Esophagus muscularis mucosa (tissue), 4 donors: ENCODE measurements at places on chromosomes 5 and 9. TPM values are rescaled to one million over a fixed set of nuclear protein-coding genes. Genes with fewer than 3 reads are reported as not detected.

The TMC1 gene
- not detected for total RNA-seq

The FAM169A gene
- total RNA-seq = 1.2 TPM

DNA sequence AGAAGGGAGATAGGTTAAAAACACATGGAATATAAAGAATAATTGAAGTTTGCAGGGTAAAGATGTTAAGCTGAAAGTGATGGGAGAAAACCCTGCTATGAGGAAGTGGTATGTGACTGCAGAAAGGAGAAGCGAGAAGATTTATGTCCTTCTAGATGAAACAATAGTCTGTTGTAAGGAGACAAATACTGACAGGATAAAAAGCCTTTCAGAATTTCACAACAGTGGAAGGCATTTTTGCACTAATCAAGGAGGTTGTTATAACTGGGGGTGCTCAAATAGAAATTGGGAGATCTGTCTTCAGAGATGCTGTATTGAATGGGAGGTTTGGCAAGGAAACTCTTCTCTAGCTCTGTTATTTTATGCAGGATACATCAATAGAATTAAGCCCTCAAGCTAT is 69.6 kb downstream of the NMUR2 start:
- DNase-seq = peak; percentile 10
- H3K36me3 ChIP-seq = no peaks in the 10 kb centered on the region
- no peaks in the 10 kb centered on the region for H3K27me3 ChIP-seq
- no peak overlapping the region for H3K4me3 ChIP-seq
- no peaks in the 10 kb centered on the region for H3K4me1 ChIP-seq
- H3K27ac ChIP-seq = no peak overlapping the region

DNA sequence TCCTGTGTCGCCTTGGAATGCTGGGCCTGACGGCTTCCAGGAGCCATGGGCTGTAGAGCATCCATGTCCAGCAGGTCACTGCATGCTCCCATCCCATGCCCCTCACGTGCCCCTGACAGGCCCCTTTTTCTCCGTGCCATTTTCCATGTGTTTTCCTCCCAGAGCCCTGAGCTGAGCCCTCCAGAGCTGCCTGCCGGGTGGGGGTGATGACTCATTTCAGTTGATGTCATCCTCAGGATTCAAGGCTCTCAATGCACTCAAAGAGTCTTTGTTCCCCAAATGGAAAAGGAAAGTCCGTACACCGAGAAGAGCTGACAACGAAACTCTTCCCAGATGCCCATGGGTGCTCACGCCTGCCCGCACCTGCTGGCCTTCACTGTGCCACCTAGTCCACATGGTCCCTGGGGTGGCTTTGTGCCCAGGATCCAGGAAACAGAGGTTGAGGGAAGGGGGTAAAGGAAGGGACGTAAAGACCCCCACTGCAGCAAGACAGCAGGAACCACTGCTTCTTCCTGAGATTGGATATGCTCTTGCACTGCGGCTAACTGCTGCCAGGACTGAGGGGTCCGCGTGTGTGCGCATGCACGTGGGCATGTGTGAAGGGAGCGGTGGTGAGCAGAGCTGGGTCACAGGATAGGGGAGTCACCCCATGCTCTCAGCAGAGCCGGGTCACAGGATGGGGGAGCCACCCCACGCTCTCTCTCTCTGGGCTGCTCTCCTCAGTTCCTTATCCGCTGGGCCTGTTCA is 27.6 kb downstream of the COL15A1 start:
- H3K27me3 ChIP-seq = no peaks in the 10 kb centered on the region
- DNase-seq = no peak
- H3K27ac ChIP-seq = peak overlapping the region; percentile 84
- H3K36me3 ChIP-seq = no peaks in the 10 kb centered on the region

DNA sequence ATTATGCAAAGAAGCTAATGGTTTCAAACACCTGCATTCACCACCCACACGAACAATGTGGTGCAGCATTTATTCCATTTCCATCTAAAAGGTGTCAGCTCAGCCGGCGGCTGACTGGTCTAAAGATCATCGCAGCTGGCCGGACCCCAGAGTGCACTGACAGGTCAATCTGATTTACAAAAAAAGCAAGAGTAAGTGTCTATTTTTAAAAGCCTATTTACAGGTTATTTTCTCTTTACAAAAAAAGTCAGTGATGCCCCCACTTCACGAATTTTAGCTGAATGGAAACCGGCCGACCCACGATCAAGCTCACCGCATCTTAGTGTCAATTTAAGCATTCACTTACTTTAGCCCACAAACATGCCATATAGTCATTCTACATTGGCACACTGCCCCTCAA is 58.3 kb downstream of the SEMA4D start:
- H3K4me3 ChIP-seq = no peak overlapping the region
- no peak overlapping the region for H3K27ac ChIP-seq
- no peaks in the 10 kb centered on the region for H3K36me3 ChIP-seq
- H3K27me3 ChIP-seq = no peaks in the 10 kb centered on the region
- H3K4me1 ChIP-seq = peaks cover 6% of the 10 kb centered on the region
- DNase-seq = no peak

DNA sequence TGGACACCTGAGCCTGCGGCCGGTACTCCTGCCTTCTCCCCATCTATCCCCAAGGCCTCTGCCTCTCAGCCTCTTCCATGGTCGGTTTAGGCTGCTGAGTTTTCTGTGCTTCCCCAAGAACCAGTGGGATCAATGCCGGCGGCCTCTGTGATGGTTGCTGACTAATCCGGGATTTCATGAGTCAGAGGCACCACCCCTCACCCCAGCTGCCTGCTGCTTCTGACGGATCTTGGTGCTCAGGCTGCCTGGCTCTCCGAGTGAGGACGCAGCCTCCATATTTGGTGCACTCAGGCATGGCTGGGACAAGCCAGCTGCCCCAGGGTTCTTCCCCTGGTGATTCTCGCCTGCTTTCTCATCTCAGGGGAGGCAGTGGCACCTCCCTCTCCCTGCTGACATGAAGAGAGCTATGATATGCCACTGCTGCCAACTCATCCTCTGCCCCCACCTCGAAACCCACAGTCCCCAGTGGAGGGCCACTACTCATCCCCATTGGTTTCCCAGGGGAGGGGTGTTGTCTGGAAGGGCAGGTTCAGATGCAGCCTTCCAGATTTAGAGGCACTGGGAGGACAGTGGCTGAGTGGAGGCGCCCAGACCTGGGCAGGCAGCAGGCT is 3.3 kb upstream of the MAN1B1 start:
- DNase-seq = peak; percentile 93
- no peak overlapping the region for H3K4me3 ChIP-seq
- H3K27me3 ChIP-seq = no peaks in the 10 kb centered on the region
- H3K27ac ChIP-seq = peak overlapping the region; percentile 98

DNA sequence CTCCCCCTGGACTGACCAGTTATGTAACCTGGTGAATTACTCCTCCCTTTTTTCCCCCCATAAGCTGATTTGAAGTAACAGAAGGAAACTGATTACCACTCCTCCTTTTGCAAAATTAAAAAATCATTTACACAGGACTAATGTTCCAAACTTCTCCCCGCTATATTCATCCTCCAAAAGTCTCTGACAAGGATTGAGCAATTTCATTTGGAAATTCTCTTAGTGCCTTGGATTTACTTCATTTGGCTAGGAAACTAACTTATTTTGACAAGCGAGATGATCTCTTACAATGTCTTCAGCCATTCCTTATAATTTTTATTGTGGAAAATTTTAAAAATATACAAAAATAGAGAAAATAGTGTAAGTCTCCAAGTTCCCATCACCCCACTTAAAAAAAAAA is 15.4 kb upstream of the B4GALT1 start:
- DNase-seq = no peak
- no peak overlapping the region for H3K4me3 ChIP-seq
- no peaks in the 10 kb centered on the region for H3K36me3 ChIP-seq

DNA sequence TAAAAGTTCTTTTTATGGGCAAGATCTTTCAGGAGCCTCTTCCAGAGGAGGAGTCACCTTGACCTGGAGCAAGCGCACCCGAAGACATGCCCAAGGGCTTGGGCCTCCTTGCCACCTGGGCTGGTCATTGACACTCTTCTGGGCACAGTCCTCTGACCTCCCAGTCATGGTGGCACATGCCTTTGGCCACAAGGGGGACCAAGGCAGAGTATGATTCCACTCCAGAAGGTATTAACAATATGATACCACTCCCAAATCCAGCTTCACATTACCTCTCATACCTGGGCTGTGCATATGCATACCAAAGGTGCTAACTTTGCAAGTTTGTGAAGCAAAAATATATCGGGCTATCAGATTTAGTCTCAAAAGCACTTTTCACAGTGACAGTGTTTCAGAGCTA is 84.6 kb downstream of the MAST4 start:
- H3K27me3 ChIP-seq = no peaks in the 10 kb centered on the region
- no peaks in the 10 kb centered on the region for H3K36me3 ChIP-seq
- H3K27ac ChIP-seq = no peak overlapping the region
- no peaks in the 10 kb centered on the region for H3K4me1 ChIP-seq
- DNase-seq = no peak

GRCh38 chr9:105973951-105974351 is 279.6 kb downstream of the TMEM38B start:
- no peak overlapping the region for H3K27ac ChIP-seq
- H3K4me3 ChIP-seq = no peak overlapping the region
- no peaks in the 10 kb centered on the region for H3K27me3 ChIP-seq
- DNase-seq = no peak
- no peaks in the 10 kb centered on the region for H3K4me1 ChIP-seq

DNA sequence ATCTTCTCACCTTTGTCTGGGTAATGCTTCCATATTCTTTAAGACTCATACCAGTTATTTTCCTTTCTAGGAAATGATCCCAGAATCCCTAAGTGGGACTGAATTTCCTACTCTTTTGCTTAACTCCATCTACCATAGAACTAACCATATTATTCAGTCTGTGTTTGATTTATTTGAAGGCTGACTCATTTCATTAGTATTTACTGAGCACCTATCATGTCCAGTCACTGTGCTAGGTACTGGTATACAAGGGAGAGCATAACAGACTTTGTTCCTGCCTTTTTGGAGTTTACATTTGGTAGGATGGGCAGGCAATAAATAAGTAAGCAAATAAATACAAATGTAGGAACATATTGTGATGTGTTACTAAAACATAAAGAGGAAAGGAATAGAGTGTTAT is 4.3 kb downstream of the NPR2 start:
- no peak overlapping the region for H3K4me3 ChIP-seq
- no peak for DNase-seq
- H3K27ac ChIP-seq = no peak overlapping the region
- H3K4me1 ChIP-seq = peaks cover 49% of the 10 kb centered on the region

DNA sequence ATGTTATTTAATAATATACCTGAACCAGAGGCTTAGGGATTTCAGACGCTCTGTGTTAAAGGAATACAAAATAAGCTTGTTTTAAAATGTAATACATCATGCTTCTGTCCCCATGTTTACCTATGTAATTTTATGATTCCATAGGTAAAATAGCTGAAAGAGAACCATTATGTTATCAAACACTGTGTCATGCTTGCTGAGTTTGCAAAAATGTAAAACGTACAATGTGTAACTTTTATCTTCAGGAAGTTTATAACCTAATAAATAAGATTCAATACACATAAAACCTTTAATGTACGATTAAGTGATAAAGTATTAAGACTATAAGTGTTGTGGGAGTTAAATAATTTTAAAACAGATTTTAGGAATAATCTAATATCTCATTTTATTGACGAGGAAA is 94.1 kb downstream of the COMMD10 start:
- no peaks in the 10 kb centered on the region for H3K27me3 ChIP-seq
- no peak overlapping the region for H3K27ac ChIP-seq
- H3K4me1 ChIP-seq = no peaks in the 10 kb centered on the region
- DNase-seq = no peak
- no peak overlapping the region for H3K4me3 ChIP-seq
- H3K36me3 ChIP-seq = no peaks in the 10 kb centered on the region

DNA sequence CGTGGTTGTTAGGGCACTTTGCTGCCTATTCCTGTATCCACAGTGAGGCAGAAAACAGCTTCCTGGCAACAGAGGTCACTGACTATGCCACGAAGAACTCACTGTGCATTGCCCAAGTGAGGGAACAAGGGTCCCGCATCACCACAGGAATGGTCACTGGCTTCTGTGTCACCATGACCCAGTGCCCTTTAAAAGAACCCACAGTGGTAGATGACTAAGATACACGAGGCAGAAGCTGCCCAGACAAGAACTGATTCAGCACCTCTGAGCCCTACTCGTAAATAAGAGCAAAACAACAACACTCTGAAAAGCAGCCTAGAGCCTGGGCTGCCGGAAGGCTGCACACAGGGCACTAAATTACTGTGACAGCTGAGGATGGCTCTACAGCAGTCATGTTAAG is 236.6 kb upstream of the RASEF start:
- peaks cover 9% of the 10 kb centered on the region for H3K4me1 ChIP-seq
- H3K27me3 ChIP-seq = no peaks in the 10 kb centered on the region
- DNase-seq = no peak
- H3K27ac ChIP-seq = no peak overlapping the region
- no peak overlapping the region for H3K4me3 ChIP-seq

- no peaks in the 10 kb centered on the region for H3K27me3 ChIP-seq
- DNase-seq = no peak
- no peaks in the 10 kb centered on the region for H3K36me3 ChIP-seq
Measured at GRCh38 chr5:115556276-115556675, 11.7 kb upstream of the FEM1C start.

GRCh38 chr9:125536776-125537175 is 170.2 kb downstream of the MAPKAP1 start:
- H3K4me1 ChIP-seq = peaks cover 27% of the 10 kb centered on the region
- H3K27me3 ChIP-seq = no peaks in the 10 kb centered on the region
- no peak for DNase-seq

DNA sequence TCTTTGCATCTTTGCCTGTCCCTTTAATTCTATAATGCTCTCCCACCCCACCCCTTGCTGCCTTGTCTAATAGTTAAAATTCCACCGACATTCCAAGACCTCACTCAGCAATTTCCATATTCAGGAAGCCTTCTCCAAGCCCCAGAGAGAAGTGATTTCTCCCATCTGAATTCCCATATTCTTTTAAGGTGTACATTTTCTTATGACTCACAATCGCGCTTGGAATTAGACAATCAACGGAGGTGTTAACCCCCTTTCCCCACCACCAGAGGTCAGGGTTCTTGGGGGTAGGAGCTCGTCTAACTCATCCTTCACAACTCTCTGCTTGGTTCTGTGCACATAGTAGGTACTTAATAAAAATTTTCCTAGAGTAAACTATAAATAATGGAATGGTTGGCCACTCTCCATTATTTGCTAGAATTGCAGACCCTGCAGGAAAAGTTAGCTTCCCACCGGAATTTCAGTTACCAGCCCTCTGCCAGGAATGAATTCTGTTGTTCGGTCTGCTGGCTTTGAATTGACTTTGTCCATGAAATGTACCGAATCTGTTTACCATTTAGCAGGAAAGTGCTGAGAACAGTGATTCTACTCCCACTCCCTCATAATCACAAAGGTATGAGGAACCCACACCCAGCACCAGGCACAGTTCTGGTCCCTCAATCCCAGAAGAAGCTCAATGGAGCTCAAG is 5.0 kb downstream of the KCNIP1 start:
- no peak for DNase-seq
- peaks cover 18% of the 10 kb centered on the region for H3K27me3 ChIP-seq
- H3K4me3 ChIP-seq = no peak overlapping the region
- H3K4me1 ChIP-seq = peaks cover 8% of the 10 kb centered on the region

- no peaks in the 10 kb centered on the region for H3K27me3 ChIP-seq
- no peak overlapping the region for H3K27ac ChIP-seq
- H3K36me3 ChIP-seq = no peaks in the 10 kb centered on the region
- no peak for DNase-seq
- H3K4me1 ChIP-seq = no peaks in the 10 kb centered on the region
Measured at GRCh38 chr5:133783481-133783880, 171.1 kb upstream of the FSTL4 start.
